ENCODE measurements at places on chromosomes 3 and 15. TPM values are rescaled to one million over a fixed set of nuclear protein-coding genes. Genes with fewer than 3 reads are reported as not detected.
A peak's percentile ranks its signal among the peaks of the same experiment; 100 is the strongest.

GRCh38 chr3:66487465-66487864, 13.4 kb downstream of the LRIG1 start:
- DNase-seq, result no peak

The PP2D1 gene
- 0.19 TPM for polyA plus RNA-seq

DNA sequence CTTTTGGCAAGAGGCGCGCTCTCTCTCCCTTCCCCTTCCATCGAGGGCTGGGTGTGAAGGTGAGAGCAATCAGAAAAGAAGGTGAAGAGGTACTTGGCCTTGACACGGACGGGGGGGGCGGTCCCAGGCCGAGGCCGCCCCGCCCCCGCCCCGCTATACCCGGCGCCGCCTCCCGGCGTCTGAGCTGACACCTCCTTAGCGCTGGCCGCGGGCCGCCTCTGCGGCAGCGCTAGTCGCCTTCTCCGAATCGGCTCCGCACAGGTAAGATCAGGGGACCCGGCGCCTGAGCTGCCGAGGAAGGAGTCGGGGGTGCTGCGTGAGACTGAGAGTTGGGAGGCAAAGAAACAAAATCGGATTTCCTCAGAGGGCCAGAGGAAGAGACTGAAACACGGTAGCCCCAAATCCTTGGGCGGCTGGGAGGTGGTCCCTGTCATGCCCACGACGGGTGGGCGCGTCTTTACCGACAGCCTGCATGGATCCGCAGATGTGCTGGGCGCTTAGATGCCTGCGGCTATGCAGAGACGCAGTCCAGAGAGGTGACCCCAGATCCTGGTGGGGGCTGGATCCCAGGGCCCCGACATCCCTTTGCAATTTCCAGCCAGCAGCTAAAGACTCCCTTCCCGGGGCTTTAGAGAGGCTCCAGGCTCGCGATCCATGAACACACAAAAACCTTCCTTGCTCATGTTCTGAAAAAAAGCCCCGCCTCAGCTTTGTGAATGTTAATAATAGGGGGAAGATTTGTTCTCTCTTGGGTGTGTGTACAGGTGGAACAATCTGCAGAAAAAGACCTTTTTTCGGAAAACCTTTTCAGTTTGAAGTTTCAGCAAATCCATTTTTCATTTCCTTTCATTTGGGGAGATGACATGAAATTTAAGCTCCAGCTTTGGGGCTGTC, at the start of gene ENTPD3:
ENTPD3 (plus strand) TSS at position 184 of the 894 bp plus-strand sequence. CDS start 874 bp downstream, outside the sequence.
- DNase-seq, result no peak

The UBAP1L gene
- 5.8 TPM for polyA plus RNA-seq

DNA sequence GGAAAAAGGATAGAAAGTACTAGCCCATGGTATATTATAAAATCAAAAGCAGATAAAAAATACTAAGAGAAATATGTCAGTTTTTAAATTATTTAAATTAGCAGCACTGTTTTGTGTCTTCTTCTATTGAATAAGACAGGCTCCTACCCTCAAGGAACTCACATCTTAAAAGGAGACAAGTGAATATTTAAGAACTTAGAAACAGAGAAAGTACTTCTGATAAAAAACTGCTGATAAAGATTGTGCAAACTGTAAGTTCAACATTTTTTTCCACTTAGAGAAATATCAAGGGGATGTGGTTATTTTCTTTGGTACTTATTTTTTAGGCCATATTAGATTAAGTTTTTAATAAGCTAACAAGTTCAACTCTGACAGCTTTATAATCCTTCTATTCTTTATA, 3.0 kb upstream of the ANKRD28 start:
- DNase-seq, result no peak

DNA sequence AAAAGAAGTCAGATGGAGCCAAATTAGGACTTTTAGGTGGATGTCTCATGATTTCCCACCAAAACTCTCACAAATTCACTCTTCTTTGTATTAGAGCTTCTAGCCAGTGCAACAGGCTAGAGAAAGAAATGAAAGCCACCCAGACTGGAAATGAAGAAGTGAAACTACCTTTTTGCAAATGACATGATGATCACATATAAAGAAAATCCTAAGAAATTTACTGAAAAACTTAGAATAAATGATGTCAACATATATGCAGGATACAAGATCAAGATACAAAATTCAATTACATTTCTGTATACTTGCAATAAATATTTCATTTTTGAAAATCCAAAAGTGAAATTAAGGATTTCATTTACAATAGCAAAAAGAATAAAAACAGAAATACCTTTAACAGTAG, 110.8 kb downstream of the LRIG1 start:
- DNase-seq, result no peak

GRCh38 chr3:108341911-108342310, 45.6 kb downstream of the HHLA2 start:
- DNase-seq, result no peak

The PLCL2 gene
- 10.4 TPM for polyA plus RNA-seq

The RHOV gene
- 4.4 TPM for polyA plus RNA-seq

The TRIM59 gene
- 11.3 TPM for polyA plus RNA-seq

The TMEM207 gene
- polyA plus RNA-seq, result not detected

DNA sequence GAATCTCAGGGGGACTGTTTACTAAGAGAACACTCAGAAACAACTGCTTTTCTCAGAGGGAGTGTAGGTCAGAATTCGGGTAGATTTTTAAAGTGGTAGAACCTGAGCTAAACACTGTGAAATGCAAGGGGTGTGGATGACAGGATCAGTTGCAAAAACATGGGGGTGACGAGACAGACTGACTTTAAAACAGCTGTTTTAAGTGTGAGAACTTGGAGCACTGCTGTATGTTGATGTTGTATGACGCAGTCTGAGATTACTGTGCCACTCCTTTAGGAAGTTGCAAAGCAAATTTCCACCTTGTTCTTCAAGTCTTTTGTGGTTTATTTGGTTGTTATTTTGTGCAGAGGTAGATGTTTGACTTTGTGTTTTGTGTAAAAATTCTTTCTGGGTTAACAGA, 36.8 kb upstream of the DIPK2A start:
- no peak for DNase-seq

GRCh38 chr3:171095063-171095462, 68.5 kb upstream of the SLC2A2 start:
- no peak for DNase-seq

DNA sequence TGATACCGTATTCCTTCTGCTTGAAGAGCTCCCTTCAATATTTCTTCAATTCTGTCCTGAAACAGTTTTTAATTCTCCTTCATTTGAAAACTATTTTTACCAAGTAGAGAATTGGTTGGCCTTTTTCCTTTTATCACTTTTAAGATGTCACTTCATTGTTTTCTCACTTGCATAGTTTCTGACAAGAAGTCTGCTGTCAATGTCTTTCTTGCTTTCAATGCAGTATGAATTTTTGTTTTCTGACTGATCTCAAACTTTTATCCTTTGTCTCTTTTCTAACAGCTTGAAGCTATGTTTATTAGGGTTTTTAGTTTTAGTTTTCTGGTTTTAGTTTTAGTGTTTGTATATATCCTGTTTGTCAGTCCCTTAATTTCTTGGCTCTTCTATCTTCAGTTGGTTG, 364.8 kb upstream of the TPRG1 start:
- no peak for DNase-seq

The MST1 gene
- 6.5 TPM for polyA plus RNA-seq

GRCh38 chr3:14415501-14415900, 13.1 kb downstream of the SLC6A6 start:
- no peak for DNase-seq

DNA sequence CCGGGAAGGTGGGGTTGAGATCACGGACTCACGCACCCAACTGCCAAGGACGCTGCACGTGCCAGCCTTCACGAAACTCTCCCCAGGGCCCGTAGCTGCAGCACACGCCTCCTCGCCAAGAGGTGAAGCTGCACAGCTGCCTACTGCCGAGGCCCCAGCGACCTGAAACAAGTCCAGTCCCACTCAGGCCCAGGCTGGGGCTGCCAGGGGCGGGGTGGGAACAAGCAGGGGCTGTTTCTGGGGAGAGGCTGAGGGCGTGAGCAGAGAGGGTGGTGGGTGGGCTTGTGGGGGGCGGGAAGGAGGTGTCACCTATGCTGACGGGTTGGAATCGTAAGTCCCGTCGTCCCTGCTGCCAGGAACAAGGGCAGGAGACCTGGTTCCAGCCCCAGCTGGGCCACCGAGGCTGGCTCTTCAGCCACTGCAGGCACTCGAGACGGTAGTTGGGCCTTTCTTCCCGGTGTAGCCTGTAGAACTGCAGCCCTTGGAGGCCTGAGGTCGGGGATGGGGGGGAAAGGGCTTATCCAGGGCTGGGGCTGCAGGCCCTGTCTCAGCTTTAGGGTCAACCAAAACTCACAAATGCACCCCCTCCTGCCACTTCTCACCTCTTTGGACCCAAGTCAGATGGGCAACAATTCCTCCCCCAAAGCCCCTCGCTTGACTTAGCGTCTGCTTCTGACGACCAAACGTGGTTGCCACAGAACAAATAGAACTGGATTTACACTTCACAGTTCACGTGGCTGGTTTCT, 44.4 kb downstream of the MUC20 start:
- no peak for DNase-seq

GRCh38 chr15:47386459-47386858, 330.8 kb upstream of the SEMA6D start:
- DNase-seq, result no peak

GRCh38 chr15:57948351-57949289, 116.9 kb downstream of the ALDH1A2 start:
- DNase-seq, result no peak

DNA sequence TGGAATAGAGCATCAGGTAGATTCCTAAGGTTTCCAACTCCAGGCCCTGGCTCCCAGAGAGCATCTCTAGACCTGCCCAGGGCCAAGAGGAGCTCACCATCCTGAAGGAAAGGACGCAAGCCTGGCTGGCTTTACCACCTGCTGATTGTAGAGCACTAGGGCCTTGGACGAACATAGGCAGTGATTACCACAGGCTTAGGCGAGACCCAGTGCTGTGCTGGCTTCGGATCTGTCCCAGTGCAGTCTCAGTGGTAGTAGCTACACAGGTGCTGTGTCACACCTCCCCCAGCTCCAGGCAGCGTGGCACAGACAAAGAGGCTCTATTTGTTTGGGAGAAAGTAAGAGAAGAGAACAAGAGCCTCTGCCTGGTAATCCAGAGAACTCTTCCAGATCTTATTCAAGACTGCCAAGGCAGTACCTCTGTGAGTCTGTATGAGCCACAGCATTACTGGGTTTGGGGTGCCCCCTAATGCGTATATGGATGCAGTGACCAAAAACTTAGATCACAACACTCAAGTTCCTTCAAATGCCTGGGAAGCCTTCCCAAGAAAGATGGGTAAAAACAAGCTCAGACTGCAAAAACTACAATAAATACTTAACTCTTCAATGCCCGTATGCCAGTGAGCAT, 25.4 kb downstream of the ISG20 start:
- no peak for DNase-seq

- no peak for DNase-seq
Observed at GRCh38 chr3:35635407-35635806, 3.9 kb upstream of the ARPP21 start.

GRCh38 chr3:124084022-124084881, 92.3 kb upstream of the ROPN1 start:
- DNase-seq, result peak; percentile 85

- DNase-seq, result no peak
Observed at GRCh38 chr3:14397940-14398796, 4.2 kb upstream of the SLC6A6 start.

DNA sequence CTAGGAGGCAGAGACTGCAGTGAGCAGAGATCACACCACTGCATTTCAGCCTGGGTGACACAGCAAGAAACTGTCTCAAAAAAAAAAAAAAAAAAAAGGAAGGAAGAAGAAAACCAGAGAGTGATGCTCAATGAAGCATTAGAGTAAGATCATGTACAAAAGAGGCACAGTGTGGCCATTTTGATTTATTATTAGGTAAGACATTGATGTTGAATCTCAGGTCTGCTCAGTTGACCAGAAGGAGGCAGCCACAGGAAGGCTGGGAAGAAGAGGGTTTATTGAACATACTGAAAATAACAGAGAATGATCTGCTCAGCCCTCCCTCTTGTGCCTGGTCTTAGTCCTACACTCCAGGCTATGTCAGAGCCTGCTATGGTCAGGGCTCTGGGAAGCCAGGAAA, 15.6 kb downstream of the LRRK1 start:
- no peak for DNase-seq

- no peak for DNase-seq
Observed at GRCh38 chr3:127077505-127078064, 94.7 kb downstream of the PLXNA1 start.

DNA sequence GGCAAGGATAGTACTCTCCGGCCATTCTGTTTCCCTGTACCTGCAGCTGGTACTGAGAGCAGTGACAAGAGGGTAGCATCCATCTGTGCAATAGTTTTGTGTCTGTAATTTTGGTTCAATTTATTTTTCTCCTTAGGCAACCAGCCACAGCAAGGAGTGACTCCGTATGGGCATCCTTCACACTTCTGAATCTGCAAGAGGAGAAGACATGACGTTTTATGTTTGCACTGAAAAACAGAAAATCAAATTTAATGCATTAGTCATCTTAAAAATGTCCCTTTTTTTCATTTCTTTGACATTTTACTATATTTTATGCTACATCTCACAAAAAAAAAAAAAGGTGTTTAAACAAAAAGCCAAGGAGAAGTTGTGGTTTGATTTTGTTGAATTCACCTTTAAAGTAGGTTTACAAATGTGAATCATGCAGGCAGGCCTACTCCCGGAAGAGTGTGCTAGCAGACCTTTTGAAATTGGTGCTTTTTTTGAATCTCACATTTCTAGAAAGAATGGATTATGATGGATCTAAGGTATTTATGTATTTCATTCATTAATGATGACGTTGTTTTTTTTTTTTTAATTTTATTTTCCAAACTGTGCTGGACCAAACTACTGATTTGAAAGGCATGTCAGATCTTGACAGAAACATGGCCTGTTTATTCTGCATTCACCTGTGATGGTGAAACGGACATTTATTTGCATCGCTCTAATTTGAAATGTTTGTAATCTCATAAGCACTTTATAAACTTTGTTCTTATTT, 28.1 kb downstream of the IGSF10 start:
- no peak for DNase-seq

DNA sequence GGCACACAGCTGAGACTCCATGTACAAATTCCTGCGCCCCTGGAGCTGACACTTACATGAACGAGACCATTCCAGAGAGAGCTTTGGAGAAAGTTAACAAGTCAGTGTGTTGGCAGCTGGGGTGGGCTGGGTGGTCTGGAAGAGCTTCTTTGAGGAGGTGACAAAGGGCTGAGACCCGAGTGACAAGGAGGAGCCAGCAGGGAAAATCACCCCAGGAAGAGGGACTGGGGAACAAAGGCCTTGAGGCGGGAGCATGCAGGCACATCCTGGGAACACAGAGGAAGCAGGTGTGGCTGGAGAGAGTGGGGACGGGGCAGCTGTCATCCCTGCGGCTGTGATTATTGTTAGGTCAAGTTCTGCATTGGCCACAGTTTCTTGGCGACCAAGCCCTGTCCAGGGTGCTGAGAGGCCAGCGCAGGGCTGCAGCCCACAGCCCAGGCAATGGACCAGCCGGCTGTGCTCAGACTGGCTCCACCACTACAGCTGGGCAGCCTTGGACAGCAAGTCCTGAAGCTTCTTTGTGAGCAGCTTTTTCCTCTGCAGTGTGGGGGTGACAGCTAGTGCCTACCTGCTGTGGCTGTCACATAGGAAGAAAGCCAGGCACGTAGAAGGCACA, 34.2 kb upstream of the PRR23E start:
- no peak for DNase-seq

- DNase-seq, result no peak
Observed at GRCh38 chr3:133853063-133853924, 42.4 kb downstream of the RAB6B start.

The SAMD7 gene
- not detected for polyA plus RNA-seq

- no peak for DNase-seq
Observed at GRCh38 chr3:24341668-24342067, 153.0 kb downstream of the THRB start.

- DNase-seq, result no peak
Observed at GRCh38 chr3:58341376-58341775, 8.7 kb downstream of the PXK start.

GRCh38 chr3:100103558-100104441, 10.5 kb downstream of the FILIP1L start:
- DNase-seq, result no peak

Data from muscle of back (tissue), 13 donors.